Kidney glomerular epithelial cell (primary cell): ENCODE measurements at places on chromosomes 12 and 14.

DNA sequence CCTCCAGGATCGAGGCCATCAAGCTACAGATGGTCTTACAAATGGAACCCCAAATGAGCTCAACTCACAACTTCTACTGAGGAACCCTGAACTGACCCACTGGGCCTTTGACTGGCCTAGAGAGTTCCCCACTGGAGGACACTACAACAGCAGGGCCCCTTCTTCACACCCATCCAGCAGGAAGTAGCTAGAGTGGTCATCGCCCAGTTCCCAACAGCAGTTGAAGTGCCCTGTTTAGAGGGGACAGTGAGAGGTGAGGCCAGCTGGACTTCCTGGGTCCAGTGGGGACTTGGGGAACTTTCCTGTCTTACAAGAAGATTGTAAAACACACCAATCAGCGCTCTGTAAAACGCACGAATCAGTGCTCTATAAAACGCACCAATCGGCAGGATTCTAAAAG, 247.9 kb upstream of the BTG1 start:
- DNase-seq: no peak

GRCh38 chr12:68481181-68481941, 129.3 kb upstream of the RAP1B start:
- DNase-seq: no peak

DNA sequence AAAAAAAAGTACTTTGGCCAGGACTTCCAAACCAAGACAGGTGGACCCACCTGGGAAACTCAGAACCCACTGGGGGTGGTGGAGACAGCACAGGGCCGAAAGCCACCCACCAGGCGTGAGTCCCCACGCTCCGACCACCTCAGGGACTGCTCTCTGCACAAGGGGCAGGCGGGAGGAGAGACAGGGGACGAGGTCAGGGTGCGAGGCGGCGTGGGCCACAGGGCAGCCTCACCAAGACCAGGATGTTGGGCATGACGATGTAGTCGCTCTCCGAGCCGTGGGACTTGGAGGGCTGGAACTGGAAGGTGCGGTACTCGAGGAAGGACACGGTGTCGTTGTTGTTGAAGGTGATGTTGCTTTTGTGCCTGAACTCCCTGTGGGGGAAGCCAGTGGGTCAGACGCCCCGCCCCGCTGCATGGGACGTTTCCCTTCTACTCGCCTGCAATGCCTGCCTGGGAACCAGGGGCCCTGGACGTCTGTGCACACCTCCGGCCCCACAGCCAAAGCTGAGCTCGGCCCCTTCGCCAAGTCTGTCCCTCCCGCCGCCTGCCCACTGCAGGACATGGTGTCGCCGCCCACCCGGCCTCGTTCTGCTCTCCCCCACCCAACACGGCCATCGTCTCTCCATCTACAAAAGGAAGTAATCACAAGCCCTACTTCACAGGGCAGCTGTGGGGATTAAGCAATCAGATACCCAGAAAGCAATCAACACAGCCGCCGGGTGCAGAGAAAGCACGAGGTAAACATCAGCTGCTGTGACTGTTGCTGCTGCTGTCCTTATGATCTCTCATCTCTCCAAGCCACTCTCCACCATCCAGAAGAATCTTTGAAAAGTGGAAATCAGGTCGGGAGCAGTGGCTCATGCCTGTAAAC, 48.7 kb downstream of the SCARB1 start:
- no peak for DNase-seq

DNA sequence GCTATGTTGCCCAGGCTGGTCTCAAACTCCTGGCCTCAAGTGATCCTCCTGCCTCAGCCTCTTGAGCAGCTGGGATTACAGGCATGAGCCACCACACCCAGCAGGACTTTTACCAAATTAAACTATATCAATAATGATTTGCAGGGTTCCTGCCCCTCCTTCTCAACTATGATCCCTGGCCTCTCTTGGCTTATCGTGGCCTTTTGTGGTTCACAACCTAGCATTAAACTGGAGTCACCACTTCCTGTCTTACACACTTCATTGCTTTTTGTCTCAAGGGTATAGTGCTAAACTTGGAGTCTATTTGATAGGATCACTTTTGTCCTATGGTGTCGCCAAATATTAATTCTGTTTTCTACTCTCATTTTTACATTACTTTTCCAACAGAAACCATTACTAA, 64.5 kb downstream of the SEC23A start:
- no peak for DNase-seq

DNA sequence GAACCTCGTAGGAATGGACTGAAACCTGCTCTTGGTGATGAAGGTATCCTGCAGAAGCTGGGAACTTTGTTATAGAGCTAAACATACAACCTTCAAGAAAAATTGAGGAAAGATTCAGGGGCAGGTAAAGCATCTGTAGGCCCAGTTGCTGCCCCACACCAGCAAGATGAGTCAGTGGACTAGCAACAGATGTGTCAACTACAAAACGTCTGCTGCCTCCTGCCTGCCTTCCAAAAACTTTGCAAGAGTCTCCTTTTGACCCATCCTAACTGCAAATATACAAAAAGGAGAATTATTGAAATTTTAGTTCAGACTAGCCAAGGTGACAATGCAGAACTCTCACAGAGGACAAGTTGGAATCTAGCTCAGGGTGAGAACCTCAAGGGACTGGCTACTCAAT, 60.9 kb upstream of the TMTC1 start:
- no peak for DNase-seq
